ENCODE measurements at places on chromosomes 7 and 10.

- DNase-seq, result no peak
Measured at GRCh38 chr10:18260310-18260922, 120.2 kb downstream of the CACNB2 start.

DNA sequence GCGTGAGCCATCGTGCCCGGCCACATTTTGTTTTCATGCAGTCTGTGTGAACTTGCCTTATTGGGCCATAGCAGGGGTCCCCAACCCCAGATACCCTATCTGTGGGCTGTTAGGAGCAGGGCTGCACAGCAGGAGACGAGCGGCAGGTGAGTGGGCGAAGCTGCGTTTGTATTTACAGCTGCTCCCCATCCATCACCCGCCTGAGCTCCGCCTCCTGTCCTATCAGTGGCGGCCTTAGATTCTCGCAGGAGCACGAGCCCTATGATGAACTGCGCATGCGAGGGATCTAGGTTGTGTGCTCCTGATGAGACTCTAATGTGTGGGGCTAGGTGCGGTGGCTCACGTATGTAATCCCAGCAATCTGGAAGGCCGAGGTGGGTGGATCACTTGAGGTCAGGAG, 293.9 kb downstream of the CAMK1D start:
- no peak for DNase-seq

DNA sequence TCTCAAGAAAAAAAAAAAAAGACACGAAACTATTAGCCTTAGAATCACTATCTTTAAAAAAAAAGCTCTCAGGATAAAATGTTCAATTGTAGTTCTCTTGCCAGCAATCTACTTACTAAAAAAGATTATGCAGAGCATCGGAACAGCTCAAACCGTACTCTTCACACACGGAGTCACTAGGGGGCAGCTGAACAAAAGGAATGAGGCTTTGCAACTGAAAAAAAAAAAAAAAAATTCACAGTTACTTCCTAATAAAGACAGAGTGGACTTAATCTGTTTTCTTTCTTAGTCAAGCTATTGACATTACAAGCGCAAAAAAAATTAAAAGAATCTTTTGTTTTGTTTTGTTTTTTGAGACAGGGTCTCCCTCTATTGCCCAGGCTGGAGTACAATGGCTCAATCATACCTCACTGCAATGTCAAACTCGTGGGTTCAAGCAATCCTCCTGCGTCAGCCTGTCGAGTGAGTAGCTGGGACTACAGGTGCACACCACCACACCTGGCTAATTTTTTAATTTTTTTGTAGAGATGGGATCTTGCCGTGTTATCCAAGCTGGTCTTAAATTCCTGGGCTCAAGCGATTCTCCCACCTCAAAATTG, 11.5 kb downstream of the PMS2 start:
- peak; percentile 32 for DNase-seq

GRCh38 chr7:34207810-34208209, 302.5 kb downstream of the BMPER start:
- DNase-seq, result no peak

DNA sequence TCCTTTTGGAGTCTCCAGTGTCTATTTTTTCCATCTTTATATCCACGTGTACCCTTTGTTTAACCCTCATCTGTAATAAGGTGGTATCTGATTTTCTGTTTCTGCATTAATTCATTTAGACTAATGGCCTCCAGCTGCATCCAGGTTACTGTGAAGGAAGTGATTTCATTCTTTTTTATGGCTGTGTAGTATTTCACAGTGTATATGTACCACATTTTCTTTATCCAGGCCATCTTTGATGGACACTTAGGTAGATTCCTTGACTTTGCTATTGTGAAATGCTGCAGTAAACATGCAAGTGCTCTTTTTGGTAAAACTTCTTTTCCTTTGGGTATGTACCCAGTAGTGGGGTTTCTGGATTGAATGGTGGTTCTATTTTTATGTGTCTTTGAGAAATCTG, 128.0 kb upstream of the MTPN start:
- no peak for DNase-seq

DNA sequence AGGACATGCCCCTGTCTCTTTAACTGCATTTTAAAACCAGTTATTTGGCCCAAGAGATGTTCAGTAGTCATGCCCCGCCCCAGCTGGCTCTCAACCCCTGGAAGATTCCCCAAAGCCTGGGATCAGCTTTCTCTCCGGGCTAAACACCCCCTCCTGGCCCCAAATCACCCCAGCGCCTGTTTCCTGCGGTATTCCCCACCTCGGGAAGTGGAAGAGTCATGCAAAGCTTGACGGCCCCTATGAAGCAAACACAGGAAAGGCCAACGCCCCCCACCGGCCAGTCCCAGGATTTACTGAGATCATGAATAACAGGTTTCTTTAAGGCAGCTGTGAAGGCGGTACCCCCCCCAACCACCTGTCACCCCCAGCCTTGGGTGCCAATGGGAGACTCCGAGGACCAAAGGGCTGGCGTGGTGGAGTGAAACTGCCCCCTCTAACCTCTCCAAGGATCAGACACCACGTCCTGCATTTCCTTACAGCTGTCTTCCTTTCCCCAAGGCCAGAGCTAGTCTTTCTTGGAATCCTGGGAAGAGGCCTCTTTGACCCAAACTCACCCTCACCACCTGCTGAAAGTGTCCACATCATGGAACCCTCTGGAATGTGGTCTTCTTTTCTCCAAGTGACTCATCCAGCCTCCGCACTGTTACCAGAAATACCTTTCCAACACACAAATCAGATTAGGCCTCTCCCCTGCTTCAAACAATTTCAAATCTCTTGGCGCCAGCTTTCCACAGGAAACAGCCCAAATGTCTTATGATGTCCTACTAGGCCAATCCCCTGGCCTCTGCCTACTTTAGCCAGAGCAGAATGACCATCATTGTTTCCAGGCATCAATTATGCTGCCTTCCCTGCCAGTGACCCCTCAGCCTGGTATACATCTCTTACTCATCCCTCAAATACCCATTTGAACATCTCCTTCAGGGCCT, 301.5 kb downstream of the ZEB1 start:
- DNase-seq, result no peak

DNA sequence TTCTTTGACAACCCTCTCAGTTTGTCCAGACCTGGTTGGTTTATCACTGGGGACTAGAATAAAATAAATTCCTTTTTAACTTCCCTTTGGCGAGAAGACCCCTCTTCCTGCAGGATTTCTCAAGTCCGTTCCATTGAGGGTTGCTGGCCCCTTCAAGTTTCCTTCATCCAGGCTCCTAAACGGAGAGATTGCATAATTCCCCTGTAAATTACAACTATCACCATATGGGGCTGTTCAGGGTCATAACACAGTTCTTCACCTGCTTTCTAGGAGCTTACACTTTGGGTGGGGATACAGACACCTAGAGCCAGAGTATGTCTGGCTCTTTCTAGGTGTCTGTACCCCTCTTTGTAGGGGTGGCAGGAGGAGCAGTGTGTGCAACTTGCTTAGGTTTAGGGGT, 3.3 kb upstream of the COPS6 start:
- no peak for DNase-seq

GRCh38 chr7:39324139-39324760, 242.0 kb upstream of the YAE1 start:
- no peak for DNase-seq

DNA sequence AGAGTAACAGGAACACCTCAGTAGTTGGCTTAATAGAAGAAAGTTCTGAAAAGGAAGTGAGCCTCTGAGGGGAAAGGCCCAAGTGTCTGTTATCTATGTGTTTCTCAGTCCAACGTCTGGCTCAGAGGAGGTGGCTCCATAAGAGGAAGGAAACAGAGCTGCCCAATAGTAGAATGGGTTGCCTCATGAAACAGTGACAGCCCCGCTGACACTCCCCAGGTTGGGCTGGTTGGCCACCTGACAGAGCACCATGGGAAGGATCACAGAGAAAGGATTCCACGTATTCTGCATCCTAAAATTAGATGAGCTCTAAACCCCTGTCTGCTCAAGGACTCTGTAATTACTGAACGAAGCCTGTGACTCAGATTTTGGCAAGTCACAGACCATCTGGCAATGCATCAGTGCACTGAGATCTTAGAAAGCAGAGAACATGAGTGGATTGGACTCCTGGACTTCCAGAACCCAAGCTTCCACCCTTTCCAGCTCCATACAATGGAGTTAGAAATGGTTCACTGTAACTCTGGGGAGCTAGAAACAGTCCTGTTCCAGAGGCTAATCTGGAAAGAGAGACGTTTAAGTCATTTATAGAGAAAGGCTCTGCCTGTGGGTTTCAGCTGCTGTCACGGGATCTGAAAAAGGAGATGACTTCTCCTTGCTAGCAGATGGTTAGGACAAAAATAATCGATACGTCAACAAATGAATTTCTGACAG, 2.9 kb downstream of the PKD2L1 start:
- no peak for DNase-seq

- no peak for DNase-seq
Measured at GRCh38 chr10:55466806-55467504, 665.9 kb upstream of the PCDH15 start.

- DNase-seq, result no peak
Measured at GRCh38 chr7:45567713-45568112, 6.5 kb upstream of the ADCY1 start.

DNA sequence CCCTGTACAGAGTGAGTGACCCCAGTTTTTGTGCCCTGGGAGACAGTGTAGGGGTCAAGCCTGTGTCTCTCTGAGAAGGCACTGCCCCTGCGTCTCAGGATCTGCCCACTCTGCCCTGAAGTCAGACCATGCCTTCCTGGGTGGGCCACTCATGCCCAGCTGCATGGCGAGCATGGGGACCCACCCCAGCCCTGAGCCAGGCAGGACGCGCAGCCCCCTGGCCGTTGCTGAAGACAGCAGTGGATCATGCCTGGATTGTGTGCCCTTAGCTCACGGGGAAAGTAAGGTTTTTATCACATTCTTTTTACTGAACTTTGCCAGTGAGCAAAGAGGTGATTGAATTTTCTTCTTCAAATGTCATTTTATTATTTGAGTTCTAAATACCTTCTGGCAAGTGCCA, 66.2 kb downstream of the WDR37 start:
- no peak for DNase-seq

- no peak for DNase-seq
Measured at GRCh38 chr10:49382826-49383225, 13.1 kb downstream of the DRGX start.

- no peak for DNase-seq
Measured at GRCh38 chr7:70539205-70539604, 592.7 kb upstream of the GALNT17 start.

DNA sequence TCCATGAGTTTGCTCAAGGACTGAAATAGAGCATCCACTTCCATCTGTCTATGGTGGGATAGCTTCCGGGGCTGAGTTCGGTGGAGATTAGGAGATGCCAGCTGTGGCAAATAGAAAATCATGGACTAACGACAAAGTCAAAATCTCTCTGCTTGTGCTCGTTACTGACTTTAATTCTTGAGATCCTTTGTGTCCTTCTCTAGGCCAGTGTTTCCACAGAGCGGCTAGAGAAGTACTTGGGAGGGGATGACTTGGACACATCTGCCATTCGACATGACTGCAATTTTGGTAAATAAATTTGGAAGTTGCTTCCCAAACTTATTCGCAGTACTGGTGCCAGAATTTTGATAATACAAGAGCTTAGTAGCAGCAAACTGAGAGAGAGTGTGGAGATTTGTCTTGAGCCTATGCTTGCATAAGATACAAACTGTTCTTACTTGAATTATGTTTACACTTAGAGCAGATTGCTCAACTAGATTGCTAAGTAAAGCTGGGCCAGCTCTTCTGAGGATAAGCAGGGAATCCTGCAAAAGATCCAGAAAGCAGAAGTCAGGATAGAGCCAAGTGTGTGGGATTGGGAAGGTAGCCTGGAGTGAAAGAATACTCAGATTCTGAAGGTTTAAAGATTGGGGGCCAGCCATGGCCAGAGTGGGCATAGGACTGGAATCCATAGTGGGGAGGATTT, 27.6 kb downstream of the ABCC2 start:
- no peak for DNase-seq

GRCh38 chr10:122632031-122632430, 67.6 kb downstream of the C10orf120 start:
- DNase-seq, result no peak

GRCh38 chr7:42611289-42611928, 300.5 kb downstream of the C7orf25 start:
- DNase-seq, result no peak

DNA sequence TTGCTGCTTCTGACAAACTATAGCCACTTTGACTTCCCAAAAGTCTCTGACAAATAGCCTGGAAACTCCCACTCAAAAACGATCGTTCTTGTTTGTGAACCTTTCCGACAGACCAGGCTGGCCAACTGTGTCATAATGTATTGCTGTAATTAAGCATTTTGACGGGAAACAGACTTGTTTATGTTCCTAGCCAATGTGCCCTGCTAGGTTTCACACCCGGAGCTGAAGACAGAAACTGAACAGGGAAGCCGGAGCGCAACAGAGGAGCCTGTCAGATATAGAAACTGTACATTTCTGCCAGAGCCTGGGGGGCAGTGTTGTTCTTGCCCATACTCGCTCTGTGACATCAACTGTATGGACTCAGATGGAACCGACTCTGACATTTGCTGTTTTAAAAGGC, 55.3 kb upstream of the C7orf33 start:
- DNase-seq, result no peak

Measured in AG04450 (cell line).